ENCODE measurements at places on chromosomes 12 and 14. TPM values are rescaled to one million over a fixed set of nuclear protein-coding genes. Genes with fewer than 3 reads are reported as not detected.

GRCh38 chr12:53706080-53706479 is 21.2 kb downstream of the CALCOCO1 start:
- DNase-seq = no peak

DNA sequence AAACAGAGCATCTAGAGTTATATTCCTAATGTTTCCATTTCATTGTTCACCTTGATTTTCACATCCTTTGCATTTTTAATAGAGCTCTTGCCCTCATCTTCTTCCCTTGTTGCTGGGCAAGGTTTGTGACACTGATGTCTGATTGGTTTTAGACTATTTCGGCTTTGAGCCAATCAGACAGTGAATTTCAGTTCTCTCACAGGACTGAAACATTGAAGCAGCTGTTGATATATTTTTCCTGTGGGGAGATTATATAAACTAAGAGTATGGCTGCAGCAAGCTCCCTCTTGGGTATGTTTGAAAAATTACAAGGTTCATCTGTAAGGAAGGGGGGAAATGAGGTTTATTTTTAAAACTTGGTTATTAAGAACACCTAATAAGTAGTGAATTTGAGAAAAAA is 51.2 kb downstream of the ATF7IP start:
- peak; percentile 82 for DNase-seq

DNA sequence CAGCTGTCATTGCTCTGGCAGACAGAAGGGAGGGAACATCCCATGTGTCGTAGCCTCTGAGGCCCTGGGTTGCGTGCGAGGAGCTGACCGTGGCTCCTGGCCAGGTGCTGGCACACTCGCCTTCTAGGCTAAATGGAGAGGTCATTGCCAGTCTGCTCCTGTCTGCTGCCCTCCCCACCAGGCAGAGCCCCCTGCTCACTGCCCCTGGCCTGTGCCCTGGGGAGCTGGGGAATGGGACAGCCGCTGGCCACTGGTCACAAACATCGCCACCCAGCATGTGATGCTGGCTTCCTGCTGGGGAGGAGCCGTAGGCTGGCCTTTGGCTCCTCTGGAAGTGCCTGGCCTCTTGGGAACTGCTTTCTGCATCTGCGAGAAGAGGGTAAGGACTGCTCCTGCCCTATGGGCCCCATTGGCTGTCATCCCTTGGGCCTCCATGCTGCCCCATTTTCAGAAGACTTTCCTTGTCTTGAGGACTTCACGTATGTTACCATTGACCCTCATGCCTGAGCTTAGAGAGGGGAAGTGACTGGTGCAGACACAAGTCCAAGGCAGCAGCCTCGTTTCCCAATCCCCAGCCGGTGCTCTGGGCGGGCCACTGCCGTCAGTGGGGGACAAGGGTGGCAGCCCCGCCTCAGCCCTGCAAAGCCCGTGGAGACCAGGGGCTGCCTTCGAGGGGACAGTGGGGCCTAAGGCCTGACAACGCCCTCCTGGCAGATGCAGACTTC is 2.0 kb upstream of the TNFAIP2 start:
- DNase-seq = no peak

DNA sequence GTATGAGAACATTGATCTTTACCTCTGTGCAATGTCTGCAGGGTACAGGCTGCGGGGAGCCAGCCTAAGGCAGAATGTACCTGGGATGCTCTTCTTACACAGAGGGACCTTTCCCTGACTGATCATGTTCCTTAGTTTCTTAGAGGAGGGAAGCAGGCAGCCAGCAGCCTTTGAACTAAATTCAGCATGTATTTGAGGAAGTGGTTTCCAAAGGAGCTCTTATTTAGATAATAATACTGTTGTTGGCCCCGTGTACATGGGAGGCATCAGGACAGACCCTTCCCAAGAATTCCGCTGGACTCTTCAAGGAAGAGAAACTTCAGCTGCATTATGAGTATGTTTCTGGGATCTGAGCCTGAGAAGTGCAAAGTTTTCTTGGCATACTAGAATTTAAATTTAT is 98.8 kb downstream of the CCDC92 start:
- no peak for DNase-seq

DNA sequence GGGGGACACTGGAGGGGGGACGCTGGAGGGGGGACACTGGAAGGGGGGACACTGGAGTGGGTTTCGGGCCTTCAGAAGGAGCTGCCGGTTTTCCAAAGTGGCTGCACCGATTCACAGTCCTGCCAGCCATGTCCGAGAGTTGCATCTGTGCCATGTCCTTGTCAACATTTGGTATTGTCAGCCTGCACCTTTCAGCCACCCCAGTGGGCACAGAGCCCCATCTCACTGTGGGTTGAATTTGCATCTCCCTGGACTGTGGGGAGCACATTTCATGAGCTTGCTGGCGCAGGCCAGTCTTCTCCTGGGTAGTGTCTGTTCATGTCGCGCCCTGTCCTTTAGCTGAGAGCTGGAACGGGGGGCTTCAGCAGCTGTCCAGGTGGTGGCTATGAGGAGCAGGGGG is 72.7 kb downstream of the GALNT9 start:
- DNase-seq = no peak

- DNase-seq = no peak
These were observed 12.6 kb downstream of the GPRC5A start for GRCh38 chr12:12903642-12904609.

DNA sequence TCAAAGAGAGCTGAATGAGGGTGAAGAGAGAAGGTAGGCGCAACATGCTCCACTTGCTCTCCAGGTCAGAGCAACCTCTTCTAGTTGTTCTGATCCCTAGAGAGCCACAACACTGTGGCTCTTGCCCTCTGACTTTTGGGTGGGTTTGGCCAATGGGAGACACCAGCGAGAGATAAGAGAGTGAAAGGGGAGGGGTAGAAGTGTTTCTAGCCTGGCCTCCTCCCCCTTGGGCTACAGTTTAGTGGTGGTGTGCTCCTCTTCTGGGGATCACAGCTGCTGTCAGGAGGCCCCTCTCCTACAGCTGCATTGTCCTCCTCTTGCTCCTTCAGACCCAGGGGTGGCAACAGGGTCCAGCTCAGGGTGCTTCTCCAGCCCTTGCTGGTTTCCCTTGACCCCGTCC is 454.8 kb downstream of the FUT8 start:
- no peak for DNase-seq

DNA sequence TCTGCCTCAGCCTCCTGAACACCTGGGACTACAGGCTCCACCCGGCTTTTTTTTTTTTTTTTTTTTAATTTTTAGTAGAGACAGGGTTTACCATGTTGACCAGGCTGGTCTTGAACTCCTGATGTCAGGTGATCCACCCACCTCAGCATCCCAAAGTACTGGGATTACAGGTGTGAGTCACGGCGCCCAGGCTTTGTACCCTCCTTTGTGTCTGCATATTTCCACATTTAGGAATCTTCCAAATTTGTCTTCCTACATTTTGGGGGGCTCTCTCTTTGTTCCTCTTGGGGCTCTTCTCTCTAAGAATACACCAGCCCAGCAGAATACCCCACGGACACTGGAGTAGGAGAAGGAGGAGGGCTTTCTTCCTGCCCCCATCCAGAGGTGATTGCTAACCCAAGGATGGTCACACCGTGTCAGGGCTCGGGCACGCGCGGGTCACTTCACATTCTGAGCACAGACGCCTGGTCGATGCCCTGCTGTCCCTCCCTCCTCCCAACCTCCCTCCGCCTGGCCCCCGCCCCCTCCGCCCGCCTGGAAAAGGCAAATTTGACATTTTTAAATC is 2.1 kb upstream of the DNAJC22 start:
- no peak for DNase-seq

DNA sequence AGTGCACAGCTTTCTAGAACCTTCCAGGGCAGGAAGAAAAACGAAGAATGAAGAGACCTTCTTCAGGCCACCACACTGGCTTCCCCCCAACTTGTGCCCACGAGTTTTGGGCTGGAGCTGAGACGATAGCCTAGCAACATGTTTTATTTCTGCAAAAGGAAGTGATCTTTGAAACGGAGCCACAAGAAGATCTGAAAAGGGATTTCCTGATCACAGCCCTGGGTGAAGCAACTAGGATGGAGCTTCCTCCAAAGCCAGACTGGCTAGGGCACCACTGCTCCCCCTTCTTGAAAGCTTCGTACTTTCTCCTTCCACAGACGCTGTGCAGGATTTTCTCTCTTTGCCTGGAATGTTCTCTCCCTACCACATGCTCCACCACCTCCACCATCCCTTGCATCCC is 418.3 kb downstream of the MED13L start:
- DNase-seq = no peak

GRCh38 chr12:18953505-18953904 is 176.0 kb upstream of the PLEKHA5 start:
- DNase-seq = no peak

- DNase-seq = no peak
These were observed 280.6 kb downstream of the NRXN3 start for GRCh38 chr14:78450669-78451318.

GRCh38 chr12:68439368-68440045 is 107.3 kb upstream of the MDM1 start:
- no peak for DNase-seq

GRCh38 chr12:11863478-11863906 is 207.2 kb upstream of the BCL2L14 start:
- DNase-seq = no peak

DNA sequence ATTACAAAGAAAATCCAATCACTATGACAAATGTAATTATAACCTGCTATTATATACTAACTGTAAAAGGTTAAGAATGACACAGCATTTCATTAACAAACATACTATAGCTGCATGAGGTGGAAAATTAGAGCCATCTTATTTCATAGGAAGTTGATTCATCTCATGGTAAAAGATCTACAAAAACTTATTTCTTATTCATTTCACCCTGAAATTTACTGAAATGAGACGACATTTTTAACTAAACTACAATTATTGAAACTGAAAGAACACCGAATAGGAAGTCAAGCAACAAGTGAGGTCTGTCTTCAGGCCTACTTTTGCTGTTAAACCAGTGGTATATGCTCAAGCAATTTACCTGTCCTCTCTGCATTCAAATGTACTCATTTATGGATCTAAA is 87.2 kb downstream of the CEP83 start:
- DNase-seq = no peak

DNA sequence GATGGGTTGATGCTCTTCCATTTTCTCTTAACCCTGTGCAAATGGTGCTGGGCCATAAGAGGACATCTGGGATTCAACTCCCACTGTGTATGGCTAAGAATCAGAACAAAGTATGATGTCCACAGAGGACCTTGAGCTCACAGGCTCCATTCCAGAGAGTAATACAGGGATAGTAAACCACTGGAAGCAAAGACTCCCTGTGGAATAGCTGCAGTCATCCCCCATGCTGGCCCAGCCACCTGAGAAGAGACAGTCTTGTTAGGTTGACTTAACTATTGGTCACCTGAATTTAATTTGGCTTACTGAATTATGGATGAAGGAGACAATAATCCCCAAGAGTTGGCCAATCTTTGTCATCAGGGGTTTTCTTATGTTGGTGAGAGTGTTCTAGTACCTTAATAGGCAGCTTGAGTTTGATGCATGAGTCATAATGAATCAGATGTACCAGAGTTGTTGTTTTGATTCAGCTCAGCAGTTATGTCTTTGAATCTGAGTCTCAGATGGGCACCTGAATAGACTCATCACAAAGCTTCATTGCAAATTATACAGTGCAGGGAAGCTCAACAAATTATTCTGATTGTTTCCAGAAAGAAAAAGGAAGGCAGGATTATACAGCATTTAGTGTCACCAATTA is 122.7 kb downstream of the SSPN start:
- DNase-seq = no peak

DNA sequence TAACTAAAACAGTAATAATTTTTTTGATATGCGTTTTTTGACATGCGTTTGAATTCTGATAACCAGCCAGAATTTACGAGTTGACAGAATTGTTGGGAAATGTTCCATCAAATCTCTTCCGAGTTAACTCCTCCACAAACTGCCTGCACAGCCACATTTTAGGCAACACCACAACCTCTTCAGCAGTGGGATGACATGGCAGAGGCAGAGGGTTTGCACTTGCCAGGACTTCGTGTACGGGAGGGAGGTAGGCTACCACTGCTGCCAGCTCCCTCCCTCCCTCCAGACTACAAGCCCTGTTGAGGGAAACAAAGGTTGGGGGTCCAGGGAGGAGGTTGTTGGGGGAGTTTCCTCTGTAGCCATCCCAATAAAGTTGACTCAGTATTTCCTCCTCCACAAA is 14.5 kb upstream of the ACTR6 start:
- no peak for DNase-seq

GRCh38 chr12:71069311-71069710 is 88.5 kb downstream of the TSPAN8 start:
- DNase-seq = no peak

DNA sequence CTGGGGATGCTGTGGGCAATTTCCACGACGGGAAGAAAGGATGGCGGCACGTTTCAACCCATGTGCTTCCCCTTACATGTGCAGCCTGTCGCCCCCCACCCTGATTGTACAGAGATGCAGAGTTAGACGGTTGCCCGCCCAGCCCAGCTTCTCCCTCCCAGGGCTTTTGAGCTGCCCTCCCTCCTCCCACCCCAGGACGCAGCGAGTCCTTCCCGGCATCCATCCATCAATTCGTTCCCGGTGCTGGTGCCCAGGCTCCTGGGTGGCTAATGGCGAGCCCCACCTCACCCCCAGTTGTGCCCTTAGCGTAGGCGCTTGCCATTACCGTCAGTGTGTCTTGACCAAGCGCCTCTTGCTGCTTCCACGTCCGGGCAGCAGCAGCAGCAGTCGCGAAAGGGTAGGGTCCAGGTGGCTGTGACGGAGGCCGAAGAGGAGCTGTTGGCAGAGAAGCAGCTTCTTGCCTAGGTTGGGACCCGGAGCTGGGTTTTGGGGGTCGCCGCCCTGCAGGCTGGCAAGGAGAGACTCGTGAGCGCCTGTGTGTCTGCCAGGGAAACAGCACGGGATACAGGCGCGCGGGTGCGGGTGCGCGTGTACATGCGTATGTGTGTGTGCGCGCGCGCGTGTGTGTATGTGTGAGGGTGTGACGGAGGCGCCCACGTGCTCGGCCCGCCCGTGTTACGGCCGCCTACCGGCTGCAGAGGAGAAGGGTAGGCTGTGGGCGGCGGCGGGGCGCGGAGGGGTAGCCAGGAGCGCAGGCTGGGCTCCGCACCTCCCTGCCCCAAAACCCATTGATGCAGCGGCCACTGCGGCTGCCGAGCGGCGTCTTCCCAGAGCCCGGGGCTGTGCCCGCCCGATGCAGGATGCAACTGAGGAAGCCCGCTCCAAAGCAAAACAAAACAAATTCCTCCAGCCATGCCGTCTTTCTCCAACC is at the start of gene SLC6A15:
Gene SLC6A15 (minus strand): TSS at position 602 of the 931 bp plus-strand sequence. CDS start 20,679 bp downstream, outside the sequence.
- DNase-seq = no peak

DNA sequence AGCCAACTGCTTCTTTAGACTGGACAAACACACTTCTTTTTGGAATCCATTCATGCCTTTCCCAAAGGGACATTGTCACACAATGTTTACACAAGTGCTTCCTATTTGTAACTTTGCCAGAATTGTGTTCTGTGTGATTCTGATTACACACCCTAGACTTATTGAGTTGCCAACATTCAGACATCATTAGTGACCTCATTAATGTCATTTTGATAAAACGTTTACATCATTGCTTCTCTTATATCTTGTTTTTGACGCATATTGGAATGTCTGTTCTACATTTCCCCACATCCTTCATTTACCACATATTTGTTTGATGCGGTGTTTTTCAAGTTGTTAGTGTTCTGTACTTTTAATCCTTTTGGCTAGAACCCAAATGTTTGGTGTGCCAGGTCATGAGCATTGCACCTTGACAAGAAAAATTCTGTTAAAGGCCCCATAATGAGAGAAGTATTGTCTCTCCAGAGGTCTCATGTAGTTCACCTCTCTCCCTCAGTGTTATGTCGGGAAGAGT is 305.5 kb downstream of the AEBP2 start:
- peak; percentile 2 for DNase-seq

TAS2R42 gene
- not detected for polyA plus RNA-seq

ERP27 gene
- polyA plus RNA-seq = not detected

ZFHX2 gene
- polyA plus RNA-seq = 0.14 TPM

NTS gene
- not detected for polyA plus RNA-seq

HOXC6 gene
- 0.02 TPM for polyA plus RNA-seq

HOXC13 gene
- not detected for polyA plus RNA-seq

MUCL1 gene
- not detected for polyA plus RNA-seq

CDKN3 gene
- 28.9 TPM for polyA plus RNA-seq

ERG28 gene
- polyA plus RNA-seq = 22.8 TPM

Measured in AG04450 (cell line).